ENCODE measurements at places on chromosomes 16 and 17.

DNA sequence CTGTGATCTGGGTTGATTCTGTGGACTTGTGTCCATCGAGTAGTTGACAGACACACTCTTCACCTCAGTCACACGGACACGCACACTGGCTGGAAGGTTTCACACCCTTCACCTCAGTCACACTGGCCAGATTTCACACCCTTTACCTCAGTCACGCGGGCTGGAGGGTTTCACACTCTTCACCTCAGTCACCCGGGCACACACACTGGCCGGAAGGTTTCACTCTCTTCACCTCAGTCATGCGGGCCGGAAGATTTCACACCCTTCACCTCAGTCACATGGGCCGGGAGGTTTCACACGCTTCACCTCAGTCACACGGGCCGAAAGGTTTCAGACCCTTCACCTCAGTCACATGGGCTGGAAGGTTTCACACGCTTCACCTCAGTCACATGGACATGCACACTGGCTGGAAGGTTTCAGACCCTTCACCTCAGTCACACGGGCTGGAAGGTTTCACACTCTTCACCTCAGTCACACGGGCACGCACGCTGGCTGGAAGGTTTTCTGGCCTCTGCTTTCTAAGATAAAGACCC lies 96.2 kb downstream of the PGS1 start:
- H3K4me3 ChIP-seq: no peak overlapping the region
- no peak for DNase-seq
- no peaks in the 10 kb centered on the region for H3K36me3 ChIP-seq
- no peak overlapping the region for H3K27ac ChIP-seq
- H3K27me3 ChIP-seq: no peaks in the 10 kb centered on the region

DNA sequence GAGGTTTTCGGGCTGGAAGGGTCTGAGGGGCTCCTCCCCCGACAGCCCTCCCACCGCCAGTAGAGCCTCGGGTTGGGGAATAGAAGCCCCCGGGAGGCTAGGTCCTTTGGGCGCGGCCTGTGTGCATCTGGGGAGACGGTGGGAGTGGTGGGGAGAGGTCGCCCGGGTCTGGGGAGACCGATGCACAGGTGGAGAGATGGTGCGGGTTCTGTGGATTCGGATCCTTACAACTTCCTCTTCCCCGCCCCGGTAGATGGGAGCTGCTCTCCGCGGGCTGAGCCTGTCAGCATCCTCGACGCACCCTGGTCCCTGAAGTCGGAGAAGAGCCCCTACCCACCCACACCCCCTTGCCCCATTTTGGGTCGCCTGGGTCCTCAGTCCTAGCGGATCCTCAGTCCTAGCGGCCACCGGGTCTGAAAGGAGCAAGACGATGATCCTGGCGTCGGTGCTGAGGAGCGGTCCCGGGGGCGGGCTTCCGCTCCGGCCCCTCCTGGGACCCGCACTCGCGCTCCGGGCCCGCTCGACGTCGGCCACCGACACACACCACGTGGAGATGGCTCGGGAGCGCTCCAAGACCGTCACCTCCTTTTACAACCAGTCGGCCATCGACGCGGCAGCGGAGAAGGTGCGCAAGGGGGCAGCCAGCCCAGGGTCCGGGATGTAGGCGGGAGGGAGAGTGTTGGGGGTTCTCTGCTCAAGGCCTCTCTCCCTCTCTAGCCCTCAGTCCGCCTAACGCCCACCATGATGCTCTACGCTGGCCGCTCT lies 790 bp downstream of the BCKDK start:
- peaks cover 33% of the 10 kb centered on the region for H3K36me3 ChIP-seq
- no peak for DNase-seq
- no peaks in the 10 kb centered on the region for H3K4me1 ChIP-seq
- H3K27me3 ChIP-seq: no peaks in the 10 kb centered on the region
- H3K27ac ChIP-seq: peak overlapping the region; percentile 94

DNA sequence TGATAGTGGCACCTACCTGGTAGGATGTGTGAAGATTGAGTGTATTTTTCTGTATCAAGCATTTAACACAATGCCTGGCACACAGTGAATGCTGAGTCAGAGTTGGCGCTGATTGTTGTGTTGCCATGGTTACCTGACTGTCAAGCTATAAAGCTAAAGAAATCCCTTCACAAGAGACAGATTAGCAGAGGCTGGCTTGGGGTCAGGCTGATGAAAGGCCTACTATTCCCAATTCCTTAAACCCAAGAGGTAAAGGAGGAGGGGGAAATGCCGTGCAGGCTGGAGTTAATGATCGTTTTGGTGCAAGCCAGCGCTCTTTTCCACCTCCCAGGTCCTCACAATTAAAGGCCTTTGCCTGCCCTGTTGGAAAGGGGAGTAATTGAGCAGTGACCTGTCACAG lies 5.9 kb downstream of the CLEC19A start:
- no peak for DNase-seq
- no peaks in the 10 kb centered on the region for H3K27me3 ChIP-seq
- H3K36me3 ChIP-seq: no peaks in the 10 kb centered on the region
- H3K4me3 ChIP-seq: no peak overlapping the region
- no peak overlapping the region for H3K27ac ChIP-seq

GRCh38 chr17:68710035-68710780 lies 109.0 kb upstream of the FAM20A start:
- H3K27ac ChIP-seq: no peak overlapping the region
- H3K36me3 ChIP-seq: no peaks in the 10 kb centered on the region
- no peak overlapping the region for H3K4me3 ChIP-seq
- no peaks in the 10 kb centered on the region for H3K4me1 ChIP-seq
- DNase-seq: no peak

DNA sequence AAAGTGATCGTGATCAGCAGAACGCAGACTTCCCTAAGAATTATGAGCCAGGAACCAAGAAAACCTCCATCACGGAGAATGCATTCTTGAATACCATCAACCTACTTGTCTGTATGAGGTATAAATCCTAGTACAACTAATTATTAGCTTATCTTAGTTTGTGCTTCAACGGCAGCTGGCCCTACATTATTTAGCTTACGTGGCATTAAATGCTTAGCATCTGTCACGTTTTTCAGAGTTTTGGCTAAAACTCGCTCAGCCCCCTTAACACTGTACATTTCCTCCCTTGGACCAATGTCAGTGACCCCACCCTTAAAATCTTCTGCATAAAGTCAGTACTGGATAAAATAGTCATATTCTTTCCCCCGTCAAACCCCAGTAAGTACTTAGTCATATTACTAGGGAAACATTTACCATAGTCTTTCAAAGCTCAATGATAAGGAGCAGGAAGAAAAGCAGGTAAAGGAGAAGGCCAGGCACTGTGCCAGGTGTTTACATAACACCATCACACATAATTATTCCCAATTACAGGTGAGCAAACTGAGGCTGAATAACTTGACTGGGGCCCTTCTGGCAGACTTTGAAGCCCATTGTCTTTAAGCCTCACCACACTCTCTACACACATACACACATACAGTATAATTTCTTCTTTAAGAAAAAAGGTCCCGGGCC lies 16.6 kb upstream of the TXNDC11 start:
- H3K4me1 ChIP-seq: peaks cover 16% of the 10 kb centered on the region
- no peak for DNase-seq
- no peak overlapping the region for H3K4me3 ChIP-seq
- H3K27ac ChIP-seq: no peak overlapping the region
- no peaks in the 10 kb centered on the region for H3K27me3 ChIP-seq

DNA sequence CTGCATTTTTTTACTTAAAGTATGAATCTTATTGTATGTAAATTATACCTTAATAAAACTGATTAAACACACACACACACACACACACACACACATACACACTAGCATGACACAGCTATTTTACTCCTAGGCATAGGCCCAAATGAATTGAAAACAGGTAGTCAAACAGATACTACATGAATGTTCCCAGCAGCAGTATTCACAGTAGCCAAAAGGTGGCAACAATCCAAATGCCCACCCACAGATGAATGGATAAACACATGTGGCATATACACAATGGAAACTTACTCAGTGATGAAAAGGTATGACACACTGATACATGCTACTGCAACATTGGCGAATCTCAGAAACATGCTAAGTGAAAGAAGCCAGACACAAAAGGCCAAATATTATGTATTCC lies 223.5 kb downstream of the CYB561 start:
- DNase-seq: no peak
- no peaks in the 10 kb centered on the region for H3K27me3 ChIP-seq
- H3K36me3 ChIP-seq: no peaks in the 10 kb centered on the region
- H3K4me3 ChIP-seq: no peak overlapping the region
- no peak overlapping the region for H3K27ac ChIP-seq

DNA sequence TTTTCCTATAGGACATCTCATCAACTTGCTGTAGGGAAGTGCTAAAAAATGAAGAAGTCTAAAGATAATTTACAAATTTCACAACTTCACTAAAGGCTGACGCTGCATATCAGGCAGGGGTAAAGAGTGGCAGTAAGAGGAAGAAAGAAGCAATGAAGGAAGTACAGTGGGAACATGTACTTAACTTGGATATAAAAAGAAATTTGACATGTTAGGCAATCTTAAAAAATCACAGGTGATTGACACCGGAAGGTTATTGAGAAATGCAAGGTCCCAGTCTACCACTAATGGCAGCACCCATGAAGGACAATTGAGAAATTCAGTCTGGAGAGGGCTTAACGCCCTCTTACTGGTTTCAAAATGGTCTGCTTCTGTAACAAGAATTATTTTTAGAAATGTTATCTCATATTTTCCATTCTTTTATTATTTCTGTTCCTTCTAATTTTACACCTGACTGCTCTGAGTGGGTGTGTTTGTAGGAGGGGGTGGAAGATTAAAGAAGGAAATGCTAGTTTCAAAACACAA lies 358.1 kb downstream of the KCNJ2 start:
- DNase-seq: no peak
- no peaks in the 10 kb centered on the region for H3K36me3 ChIP-seq
- no peaks in the 10 kb centered on the region for H3K4me1 ChIP-seq
- H3K27me3 ChIP-seq: no peaks in the 10 kb centered on the region

GRCh38 chr17:46811978-46812583 lies 6.4 kb downstream of the WNT3 start:
- peaks cover 63% of the 10 kb centered on the region for H3K27me3 ChIP-seq
- H3K4me1 ChIP-seq: no peaks in the 10 kb centered on the region
- no peak overlapping the region for H3K4me3 ChIP-seq
- no peaks in the 10 kb centered on the region for H3K36me3 ChIP-seq
- no peak overlapping the region for H3K27ac ChIP-seq

DNA sequence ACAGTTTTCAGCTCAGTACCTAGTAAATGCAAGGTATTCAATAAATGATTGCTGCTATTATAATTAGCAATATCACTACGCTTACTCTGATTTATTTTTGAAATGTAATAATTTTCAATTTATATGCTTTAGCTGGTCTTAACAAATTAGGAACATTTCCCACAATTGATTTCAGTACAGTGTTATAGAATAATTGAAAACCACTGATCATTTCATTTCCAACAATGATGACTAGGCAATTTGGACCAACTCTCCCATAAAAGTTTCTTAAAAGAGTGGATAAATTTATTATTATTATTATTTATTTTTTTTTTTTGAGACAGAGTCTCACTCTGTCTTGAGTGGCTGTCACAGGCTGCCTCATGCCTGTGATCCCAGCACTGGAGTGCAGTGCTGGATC lies 41.1 kb downstream of the VMP1 start:
- H3K4me1 ChIP-seq: no peaks in the 10 kb centered on the region
- H3K36me3 ChIP-seq: no peaks in the 10 kb centered on the region

DNA sequence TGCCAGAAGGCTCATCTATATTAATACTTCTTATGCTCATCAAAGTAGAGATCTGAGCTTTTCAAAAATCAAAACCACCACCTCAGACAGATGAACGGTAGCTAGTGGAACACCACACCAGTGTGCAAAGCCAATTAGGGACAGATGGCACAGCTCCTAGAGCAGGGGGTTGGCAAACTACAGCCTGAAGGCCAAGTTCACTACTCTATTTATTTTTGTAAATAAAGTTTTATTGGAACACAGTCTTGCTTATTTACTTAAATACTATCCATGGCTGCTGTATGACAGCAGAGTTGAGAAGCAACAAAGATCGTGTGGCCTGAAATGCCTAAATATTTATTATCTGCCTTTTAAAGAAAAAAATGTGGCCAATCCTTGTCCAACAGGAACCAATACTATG lies 56.8 kb downstream of the AMFR start:
- no peak for DNase-seq
- H3K27ac ChIP-seq: no peak overlapping the region

DNA sequence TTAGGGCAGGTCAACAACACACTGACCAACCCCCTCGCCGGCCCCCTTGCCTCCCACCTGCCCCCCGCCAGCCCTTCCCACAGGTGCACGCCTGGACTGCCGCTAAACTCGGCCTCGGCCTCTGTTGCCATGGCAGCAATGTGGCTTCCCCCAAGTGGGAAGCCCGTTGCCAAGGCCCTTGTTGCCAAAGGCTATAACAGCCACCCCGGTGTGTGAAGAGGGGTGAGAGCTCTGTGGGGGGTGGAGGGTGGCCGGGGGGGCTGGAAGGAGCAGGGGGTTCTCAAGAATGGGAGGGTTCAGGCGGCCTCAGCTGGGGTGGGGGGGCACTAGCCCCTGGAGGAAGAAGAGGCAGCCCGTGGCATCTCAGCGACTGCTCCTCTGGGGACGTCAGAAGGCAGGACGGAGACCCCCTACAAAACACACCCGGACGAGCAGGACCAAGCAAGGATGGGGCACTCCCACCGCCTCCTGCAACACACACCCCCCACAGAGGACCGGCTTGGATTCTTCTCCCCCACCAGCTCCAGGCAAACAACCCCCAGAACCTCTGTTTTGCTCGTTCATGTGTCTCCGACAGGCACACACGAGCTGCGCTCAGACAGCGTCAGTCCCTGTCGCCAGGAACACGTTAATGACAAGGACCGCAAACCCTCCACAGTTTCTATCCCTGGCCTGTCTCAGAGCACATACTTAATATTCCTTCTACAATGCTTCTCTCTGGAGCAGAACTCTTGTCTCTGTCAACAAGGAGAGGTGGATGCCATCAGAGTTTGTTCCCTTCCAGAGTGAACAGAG lies 55.7 kb downstream of the ABR start:
- no peak overlapping the region for H3K27ac ChIP-seq
- DNase-seq: no peak
- no peaks in the 10 kb centered on the region for H3K36me3 ChIP-seq
- H3K4me3 ChIP-seq: no peak overlapping the region
- no peaks in the 10 kb centered on the region for H3K27me3 ChIP-seq

DNA sequence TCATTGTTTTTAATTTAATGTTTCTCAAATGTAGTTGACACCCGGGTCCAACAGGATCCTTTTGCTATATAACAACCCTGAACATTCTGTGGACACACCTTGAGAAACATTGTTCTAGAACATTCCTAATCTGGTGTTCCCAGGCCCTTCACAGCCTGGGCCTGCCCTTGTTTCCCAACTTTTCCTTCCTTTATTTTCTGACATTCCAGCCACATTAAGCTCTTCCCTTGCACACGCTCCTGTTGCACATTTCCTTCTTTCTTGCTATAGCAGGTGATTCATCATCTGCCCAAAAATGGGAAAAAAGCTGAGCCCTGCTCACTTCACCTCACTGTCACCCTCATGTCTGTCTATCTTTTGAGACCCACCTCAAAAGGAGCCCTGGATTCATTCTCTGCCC lies 67.9 kb upstream of the MARCHF10 start:
- DNase-seq: no peak
- H3K36me3 ChIP-seq: no peaks in the 10 kb centered on the region
- no peaks in the 10 kb centered on the region for H3K27me3 ChIP-seq
- no peaks in the 10 kb centered on the region for H3K4me1 ChIP-seq

- no peaks in the 10 kb centered on the region for H3K27me3 ChIP-seq
- H3K36me3 ChIP-seq: no peaks in the 10 kb centered on the region
- no peak for DNase-seq
- peak overlapping the region; percentile 65 for H3K27ac ChIP-seq
- peaks cover 23% of the 10 kb centered on the region for H3K4me1 ChIP-seq
These were observed 561 bp downstream of the AXIN1 start for GRCh38 chr16:351804-352520.
